ENCODE measurements at places on chromosomes 3 and 15.

DNA sequence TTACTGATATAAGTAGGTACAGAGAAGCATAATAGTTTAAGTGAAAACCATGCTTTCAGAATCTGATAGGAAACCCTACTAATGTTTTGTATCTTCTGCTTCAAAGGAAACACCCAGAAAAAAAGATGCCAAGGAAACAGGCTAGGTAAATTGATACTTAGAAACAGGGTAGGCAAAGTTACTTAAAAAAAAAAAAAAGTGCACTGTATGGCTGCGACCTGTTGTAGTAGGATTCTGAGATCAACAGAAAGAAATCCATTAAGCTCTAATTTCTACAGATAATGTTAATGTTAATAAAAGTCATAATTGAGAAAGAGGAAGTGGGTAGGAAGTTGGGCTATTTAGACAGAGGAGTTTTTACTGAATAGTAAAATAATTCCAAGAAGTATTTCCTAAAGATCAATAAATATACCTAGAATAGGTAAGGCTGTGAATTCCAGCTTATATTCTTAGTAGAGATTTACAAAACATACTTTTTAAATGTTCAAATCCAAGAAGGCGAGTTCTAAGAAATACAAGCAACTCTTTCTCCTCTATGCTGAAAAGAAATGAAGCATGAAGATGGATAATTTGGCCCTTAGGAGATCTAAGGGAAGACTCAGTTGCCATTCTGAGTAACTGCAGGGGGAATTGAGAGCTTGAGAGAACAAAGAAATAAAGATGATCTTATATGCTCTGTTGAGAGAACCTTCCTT lies 24.1 kb upstream of the STT3B start:
- H3K36me3 ChIP-seq, result peaks cover 21% of the 10 kb centered on the region
- no peak for DNase-seq
- peaks cover 67% of the 10 kb centered on the region for H3K4me1 ChIP-seq
- peak overlapping the region; percentile 88 for H3K27ac ChIP-seq
- peak overlapping the region; percentile 26 for H3K4me3 ChIP-seq

DNA sequence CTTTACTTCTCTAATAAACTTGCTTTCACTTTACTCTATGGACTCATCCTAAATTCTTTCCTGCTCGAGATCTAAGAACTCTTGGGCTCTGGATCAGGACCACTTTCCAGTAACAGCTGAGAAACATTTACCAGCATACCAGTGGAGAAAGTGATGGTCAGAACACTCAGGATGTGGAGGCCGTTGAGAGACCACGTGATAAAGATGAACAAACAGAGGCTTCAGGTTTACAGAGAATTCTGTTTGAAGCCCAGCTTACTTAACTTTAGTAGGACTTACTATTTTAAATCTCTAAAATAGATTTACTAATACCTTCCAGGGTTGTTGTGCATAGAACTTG lies 57.0 kb downstream of the FRMD4B start:
- no peak overlapping the region for H3K27ac ChIP-seq
- H3K27me3 ChIP-seq, result peaks cover 12% of the 10 kb centered on the region
- no peak for DNase-seq
- H3K4me1 ChIP-seq, result peaks cover 42% of the 10 kb centered on the region

DNA sequence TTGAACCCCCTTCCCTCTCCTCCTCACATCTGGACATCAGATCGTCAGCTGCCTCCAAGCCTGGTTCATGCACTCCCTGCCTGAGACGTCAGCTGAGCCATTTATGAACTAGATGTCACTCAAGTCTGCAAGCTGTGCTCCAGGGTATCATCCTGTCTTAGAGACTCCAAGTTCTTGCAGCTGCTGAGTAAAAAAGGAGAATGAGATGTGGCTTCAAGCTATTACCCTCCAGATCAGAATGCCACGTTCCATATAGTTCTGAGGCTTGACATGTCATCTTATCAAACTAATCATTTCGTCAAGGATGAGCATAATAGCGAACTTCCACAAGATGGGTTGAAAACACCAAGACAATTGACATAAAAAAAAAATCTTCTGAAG lies 766.3 kb downstream of the TBL1XR1 start:
- no peak overlapping the region for H3K27ac ChIP-seq
- H3K27me3 ChIP-seq, result no peaks in the 10 kb centered on the region
- no peaks in the 10 kb centered on the region for H3K36me3 ChIP-seq
- H3K4me3 ChIP-seq, result no peak overlapping the region
- DNase-seq, result no peak

GRCh38 chr3:196499061-196499460 lies 4.5 kb downstream of the RNF168 start:
- H3K4me3 ChIP-seq, result peak overlapping the region; percentile 98
- DNase-seq, result no peak
- H3K27ac ChIP-seq, result no peak overlapping the region
- no peaks in the 10 kb centered on the region for H3K27me3 ChIP-seq

GRCh38 chr3:124131158-124131557 lies 139.2 kb upstream of the ROPN1 start:
- H3K27ac ChIP-seq, result no peak overlapping the region
- peaks cover 10% of the 10 kb centered on the region for H3K27me3 ChIP-seq
- H3K4me1 ChIP-seq, result no peaks in the 10 kb centered on the region

DNA sequence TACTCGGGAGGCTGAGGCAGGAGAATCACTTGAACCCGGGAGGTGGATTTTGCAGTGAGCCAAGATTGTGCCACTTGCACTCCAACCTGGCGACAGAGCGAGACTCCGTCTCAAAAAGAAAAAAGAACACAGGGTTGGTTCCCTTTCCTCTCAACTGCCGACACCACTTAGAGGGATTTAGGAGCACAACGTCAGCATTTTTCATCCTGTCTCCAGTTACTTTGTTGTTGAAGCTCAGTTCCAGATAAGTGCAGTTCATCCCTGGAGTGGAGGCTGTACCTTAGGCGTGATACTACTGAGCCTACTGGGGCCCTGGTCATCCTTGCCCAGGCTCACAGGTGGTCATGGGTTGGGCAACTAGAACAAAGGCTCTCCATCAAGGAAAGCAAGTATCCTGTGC lies 15.3 kb upstream of the GK5 start:
- H3K36me3 ChIP-seq, result no peaks in the 10 kb centered on the region
- DNase-seq, result no peak

GRCh38 chr3:146575636-146576035 lies 29.5 kb downstream of the PLSCR5 start:
- DNase-seq, result no peak
- H3K27me3 ChIP-seq, result peaks cover 3% of the 10 kb centered on the region
- no peaks in the 10 kb centered on the region for H3K4me1 ChIP-seq
- no peaks in the 10 kb centered on the region for H3K36me3 ChIP-seq

DNA sequence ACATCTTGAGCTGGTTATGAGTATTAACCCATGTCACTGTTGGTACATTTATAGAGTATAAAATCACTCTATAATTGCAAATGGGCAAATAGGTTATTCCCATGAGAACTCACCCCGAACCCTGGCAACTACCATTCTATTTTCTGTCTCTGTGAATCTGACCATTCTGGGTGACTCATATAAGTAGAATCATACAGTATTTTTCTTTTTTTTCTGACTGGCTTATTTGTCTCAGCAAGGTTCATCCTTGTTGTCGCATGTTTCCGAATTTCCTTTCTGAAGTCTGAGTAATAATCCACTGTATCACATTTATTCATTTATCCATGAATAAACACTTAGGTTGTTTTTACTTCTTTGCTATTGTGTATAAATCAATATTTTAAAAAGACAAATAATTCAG lies 59.9 kb upstream of the CHRM5 start:
- H3K27ac ChIP-seq, result no peak overlapping the region
- no peaks in the 10 kb centered on the region for H3K27me3 ChIP-seq
- no peak for DNase-seq
- H3K36me3 ChIP-seq, result no peaks in the 10 kb centered on the region
- H3K4me1 ChIP-seq, result no peaks in the 10 kb centered on the region

DNA sequence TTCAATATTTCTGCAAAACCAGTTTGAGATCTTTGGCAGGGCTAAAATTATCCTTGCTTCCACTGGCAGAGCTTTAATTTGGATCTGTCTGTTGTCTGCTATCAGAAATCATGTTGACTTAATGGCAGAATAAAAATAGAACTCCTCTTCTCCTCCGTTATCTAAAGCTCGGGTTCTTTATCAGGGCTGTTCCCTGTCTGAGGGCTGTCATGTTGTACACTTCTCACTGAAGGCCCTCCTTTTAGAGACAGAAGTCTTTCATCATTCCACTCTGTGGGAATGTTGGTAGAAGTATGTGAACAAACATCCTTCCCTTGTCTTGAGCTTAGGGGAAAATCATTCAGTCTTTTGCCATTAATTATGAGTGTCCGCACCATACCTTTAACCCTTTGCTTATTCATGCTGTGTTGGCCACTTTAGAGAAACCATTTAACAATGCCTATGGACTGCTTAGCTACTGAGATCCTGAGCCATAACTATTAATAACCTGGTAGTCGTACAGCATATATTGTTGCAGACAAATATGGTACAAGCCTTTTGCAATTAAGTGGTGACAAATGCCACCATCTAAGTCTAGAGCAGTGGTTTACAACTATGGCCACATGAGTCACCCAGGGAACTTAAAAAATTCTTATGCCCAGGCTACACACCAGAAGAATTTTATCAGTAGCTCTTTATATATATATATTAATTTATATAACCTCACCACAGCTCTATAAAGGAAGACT lies 226.0 kb upstream of the TPM1 start:
- peaks cover 19% of the 10 kb centered on the region for H3K27me3 ChIP-seq
- no peaks in the 10 kb centered on the region for H3K36me3 ChIP-seq
- no peak for DNase-seq
- H3K4me1 ChIP-seq, result no peaks in the 10 kb centered on the region
- no peak overlapping the region for H3K4me3 ChIP-seq

DNA sequence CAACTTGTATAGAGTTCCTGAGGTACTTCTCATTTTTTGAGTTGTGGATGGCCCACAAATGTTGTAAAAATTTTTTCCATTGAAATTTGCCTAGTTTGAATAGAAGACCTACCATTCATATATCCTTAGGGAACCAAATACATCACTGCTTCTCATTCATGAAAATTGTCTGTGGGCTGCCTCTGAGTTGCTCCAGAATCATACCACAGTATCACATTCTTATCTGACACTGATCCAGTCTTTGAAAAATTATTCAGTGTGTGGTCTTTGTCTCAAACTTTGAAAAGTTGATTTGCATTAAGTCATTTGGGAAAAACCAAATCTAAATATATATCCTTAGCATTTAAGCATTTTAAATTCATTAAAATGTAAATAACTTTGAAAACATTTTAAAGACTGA lies 321.1 kb downstream of the LSAMP start:
- no peaks in the 10 kb centered on the region for H3K27me3 ChIP-seq
- H3K36me3 ChIP-seq, result no peaks in the 10 kb centered on the region
- H3K27ac ChIP-seq, result no peak overlapping the region
- no peak for DNase-seq
- no peaks in the 10 kb centered on the region for H3K4me1 ChIP-seq
- H3K4me3 ChIP-seq, result no peak overlapping the region

- no peaks in the 10 kb centered on the region for H3K4me1 ChIP-seq
- no peak overlapping the region for H3K27ac ChIP-seq
- DNase-seq, result no peak
- H3K36me3 ChIP-seq, result peaks cover 17% of the 10 kb centered on the region
- no peak overlapping the region for H3K4me3 ChIP-seq
- no peaks in the 10 kb centered on the region for H3K27me3 ChIP-seq
Observed at GRCh38 chr3:126450744-126451143, 24.9 kb downstream of the ZXDC start.

DNA sequence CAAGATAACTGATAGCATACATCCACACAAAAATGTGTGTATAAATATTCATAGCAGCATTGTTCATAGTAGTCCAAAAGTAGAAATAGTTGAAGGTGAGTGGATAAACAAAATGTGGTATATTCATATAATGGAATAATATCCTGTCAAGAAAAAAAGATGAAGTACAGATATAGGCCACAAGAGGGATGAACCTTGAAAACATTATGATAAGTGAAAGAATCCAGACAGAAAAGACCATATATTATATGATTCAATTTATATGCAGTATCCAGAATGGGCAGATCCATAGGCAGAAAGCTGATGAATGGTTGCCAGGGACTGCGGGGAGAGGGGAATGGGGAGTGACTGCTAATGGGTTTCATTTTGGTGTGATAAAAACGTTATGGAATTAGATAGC lies 54.3 kb upstream of the TNIK start:
- H3K27ac ChIP-seq, result no peak overlapping the region
- no peak for DNase-seq
- peaks cover 15% of the 10 kb centered on the region for H3K27me3 ChIP-seq
- H3K4me3 ChIP-seq, result no peak overlapping the region
- no peaks in the 10 kb centered on the region for H3K4me1 ChIP-seq

DNA sequence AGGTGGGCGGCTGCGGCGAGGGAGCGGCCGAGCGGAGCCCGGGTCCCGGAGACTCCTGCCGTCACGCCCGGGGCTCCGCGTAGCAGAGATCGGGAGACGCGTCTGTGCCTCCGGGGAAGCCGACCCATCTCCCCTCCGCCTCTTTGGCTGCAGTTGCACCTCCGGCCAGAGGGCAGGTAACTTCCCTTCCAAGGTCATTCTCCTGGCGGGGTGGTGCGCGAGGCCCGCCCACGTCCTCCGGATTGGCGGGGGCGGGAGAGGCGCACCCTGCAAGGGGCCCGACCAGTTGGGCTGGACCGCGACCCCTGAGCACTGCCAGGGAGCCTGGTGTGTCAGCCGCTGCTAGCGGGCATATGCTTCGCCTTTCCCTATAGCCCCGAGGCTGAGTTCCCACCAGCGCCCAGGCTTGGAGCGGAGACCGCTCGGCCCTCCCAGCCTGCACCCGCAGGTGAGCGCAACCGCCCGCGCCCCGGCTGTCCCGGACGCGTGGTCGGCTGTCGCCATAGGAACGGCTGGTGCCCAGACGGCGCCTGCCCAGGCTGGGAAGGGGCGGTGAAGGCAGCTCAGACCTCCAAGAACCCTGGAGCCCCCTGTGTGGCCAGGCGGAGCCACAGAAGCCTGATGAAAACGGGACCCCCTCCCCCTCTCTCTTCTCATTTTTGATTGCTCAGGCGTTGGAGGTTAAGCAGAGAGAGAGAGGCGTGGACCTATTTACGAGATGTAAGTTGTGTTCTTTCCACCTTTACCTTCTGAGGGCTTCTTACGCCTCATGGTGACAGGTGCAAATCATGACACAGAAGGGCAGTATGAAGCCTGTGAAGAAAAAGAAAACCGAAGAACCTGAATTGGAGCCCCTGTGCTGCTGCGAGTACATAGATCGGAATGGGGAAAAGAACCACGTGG lies 453 bp downstream of the ZDHHC23 start:
- no peaks in the 10 kb centered on the region for H3K36me3 ChIP-seq
- peak overlapping the region; percentile 64 for H3K4me3 ChIP-seq
- no peak overlapping the region for H3K27ac ChIP-seq
- peak; percentile 50 for DNase-seq

GRCh38 chr3:80564391-80564790 lies 796.6 kb upstream of the ROBO1 start:
- H3K27me3 ChIP-seq, result no peaks in the 10 kb centered on the region
- DNase-seq, result no peak
- no peaks in the 10 kb centered on the region for H3K36me3 ChIP-seq
- no peak overlapping the region for H3K4me3 ChIP-seq
- H3K27ac ChIP-seq, result no peak overlapping the region

Measured in activated naive CD4-positive, alpha-beta T cell treated with anti-CD3 and anti-CD28 coated beads, Interleukin-2, amount 10 ng/mL, durations not matched to agents 7 days and 5 days (primary cell).